ENCODE measurements at places on chromosomes 12 and 14. TPM values are rescaled to one million over a fixed set of nuclear protein-coding genes. Genes with fewer than 3 reads are reported as not detected.

The EPS8 gene
- total RNA-seq: 20.9 TPM

The PRIMA1 gene
- 4.1 TPM for total RNA-seq

The ANHX gene
- not detected for total RNA-seq

The SIVA1 gene
- total RNA-seq: 53.7 TPM

The MYH6 gene
- 4,027 TPM for total RNA-seq

The HOXC9 gene
- not detected for total RNA-seq

The KRT80 gene
- 0.24 TPM for total RNA-seq

The ART4 gene
- 4.8 TPM for total RNA-seq

The MYF6 gene
- 0.69 TPM for total RNA-seq

The GYS2 gene
- not detected for total RNA-seq

The BDKRB2 gene
- 3.3 TPM for total RNA-seq

The MIP gene
- total RNA-seq: not detected

The FAM90A1 gene
- total RNA-seq: not detected

The CLEC1B gene
- total RNA-seq: not detected

The CMKLR1 gene
- 8.8 TPM for total RNA-seq

The DAO gene
- not detected for total RNA-seq

The A2M gene
- 385 TPM for total RNA-seq

The PRH2 gene
- not detected for total RNA-seq

The FLVCR2 gene
- 1.7 TPM for total RNA-seq

The KRT79 gene
- total RNA-seq: not detected

The DLK1 gene
- total RNA-seq: 9.3 TPM

The TAS2R42 gene
- total RNA-seq: not detected

The TMEM229B gene
- total RNA-seq: 2.0 TPM

The ACSM4 gene
- not detected for total RNA-seq

The PLEKHD1 gene
- not detected for total RNA-seq

The SCN8A gene
- 0.38 TPM for total RNA-seq

The TSPAN11 gene
- 4.0 TPM for total RNA-seq

The IRAK3 gene
- 4.7 TPM for total RNA-seq

The TAS2R9 gene
- total RNA-seq: not detected

The BEGAIN gene
- 2.7 TPM for total RNA-seq

The KITLG gene
- total RNA-seq: 8.0 TPM

The KRT6A gene
- not detected for total RNA-seq

The ARHGEF25 gene
- 9.5 TPM for total RNA-seq

The BICDL1 gene
- 0.32 TPM for total RNA-seq

The TAS2R13 gene
- 0.57 TPM for total RNA-seq

The TAS2R8 gene
- total RNA-seq: not detected

The M6PR gene
- 95.9 TPM for total RNA-seq

The KCNA1 gene
- not detected for total RNA-seq

The RHOJ gene
- total RNA-seq: 10.6 TPM

The SALL2 gene
- total RNA-seq: 3.9 TPM

The SH2B3 gene
- 40.3 TPM for total RNA-seq

The HSPA2 gene
- total RNA-seq: 27.6 TPM

The ALG10B gene
- total RNA-seq: 4.0 TPM

The ERP27 gene
- total RNA-seq: 0.24 TPM

The CACNA1C gene
- 164 TPM for total RNA-seq

The CLEC9A gene
- total RNA-seq: not detected

The ACOT4 gene
- 0.35 TPM for total RNA-seq

The FAM222A gene
- total RNA-seq: 45.8 TPM

The PLXNC1 gene
- total RNA-seq: 1.8 TPM

The SYNDIG1L gene
- 0.10 TPM for total RNA-seq

The KRT81 gene
- total RNA-seq: not detected

The MANSC4 gene
- total RNA-seq: not detected

The AVPR1A gene
- total RNA-seq: 2.7 TPM

The EEF1AKMT3 gene
- 3.5 TPM for total RNA-seq
